CD4-positive, alpha-beta T cell treated with Interleukin-2 at 100 ng/mL for 4 hours (primary cell): ENCODE measurements at places on chromosomes 1 and 21.

DNA sequence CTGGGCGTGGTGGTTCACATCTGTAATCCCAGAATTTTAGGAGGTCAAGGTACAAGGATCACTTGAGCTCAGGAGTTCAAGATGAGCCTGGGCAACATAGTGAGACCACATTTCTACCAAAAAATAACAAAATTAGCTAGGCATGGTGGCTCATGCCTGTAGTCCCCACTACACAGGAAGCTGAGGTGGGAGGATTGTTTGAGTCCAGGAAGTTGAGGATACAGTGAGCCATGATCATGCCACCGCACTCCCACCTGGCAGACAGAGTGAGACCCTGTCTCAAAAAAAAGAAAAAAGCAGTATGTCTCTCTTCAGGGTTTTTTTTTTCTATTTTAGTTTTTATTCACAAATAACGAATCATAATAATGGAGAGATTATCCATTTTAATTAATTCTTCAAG is 233.7 kb upstream of the DMRTA2 start:
- no peak for DNase-seq

DNA sequence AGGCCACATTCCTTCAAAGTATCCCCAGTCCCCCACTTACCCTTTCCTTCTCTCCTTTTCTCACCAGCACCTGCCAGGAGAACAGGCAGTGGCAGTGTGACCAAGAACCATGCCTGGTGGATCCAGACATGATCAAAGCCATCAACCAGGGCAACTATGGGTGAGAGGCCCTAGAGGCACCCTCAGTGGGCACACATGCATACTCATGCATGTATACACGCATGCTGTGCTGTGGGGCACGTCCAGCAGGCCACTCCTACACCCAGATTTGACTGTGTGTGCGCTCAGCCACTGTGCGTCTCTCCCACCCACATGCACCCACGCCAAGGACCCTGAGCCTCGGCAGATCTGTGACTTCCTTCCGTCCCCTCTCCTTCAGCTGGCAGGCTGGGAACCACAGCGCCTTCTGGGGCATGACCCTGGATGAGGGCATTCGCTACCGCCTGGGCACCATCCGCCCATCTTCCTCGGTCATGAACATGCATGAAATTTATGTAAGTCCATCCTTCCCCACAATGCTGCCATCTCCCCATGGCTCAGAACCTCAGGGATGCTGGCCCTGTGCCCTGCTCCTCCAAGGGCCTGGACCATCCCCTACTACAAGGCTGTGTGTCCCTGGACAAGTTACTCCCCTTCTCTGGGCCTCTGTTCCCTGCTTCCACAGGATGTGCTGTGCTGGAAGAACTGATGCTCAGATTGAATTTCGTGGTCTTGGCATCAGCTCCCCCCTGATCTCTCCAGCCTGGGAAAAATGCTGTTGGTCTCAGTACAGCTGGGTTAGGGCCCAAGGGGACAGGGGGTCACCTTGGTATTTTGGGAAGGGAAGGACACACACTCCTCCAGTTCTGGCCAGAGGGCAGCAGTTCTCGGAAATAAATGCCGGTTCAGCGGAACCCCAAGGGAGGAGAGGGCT is 7.0 kb downstream of the TINAGL1 start:
- DNase-seq, result no peak

DNA sequence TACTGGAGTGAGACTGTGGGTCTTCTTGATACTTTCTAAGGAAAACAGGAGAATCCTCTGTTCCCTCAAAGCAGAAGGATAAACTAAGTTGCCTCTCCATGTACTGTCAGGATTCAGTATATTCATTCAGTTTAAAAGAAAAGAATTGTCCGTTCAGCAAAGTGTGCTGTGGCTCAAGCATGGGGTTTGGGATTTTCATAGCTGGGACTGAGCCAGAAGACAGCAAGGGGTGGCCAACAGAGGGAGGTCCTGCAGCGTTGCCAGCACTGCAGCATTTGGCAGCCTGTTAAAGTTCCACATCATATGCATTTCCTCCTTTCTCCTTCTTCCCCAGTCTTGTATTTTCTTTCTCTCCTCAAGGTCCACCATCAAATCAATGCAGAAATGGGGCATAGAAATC is 75.1 kb downstream of the DTL start:
- DNase-seq, result no peak

- no peak for DNase-seq
Observed at GRCh38 chr1:70458131-70458530, 47.1 kb downstream of the CTH start.

- no peak for DNase-seq
Observed at GRCh38 chr1:10969267-10969970, 43.0 kb upstream of the TARDBP start.

DNA sequence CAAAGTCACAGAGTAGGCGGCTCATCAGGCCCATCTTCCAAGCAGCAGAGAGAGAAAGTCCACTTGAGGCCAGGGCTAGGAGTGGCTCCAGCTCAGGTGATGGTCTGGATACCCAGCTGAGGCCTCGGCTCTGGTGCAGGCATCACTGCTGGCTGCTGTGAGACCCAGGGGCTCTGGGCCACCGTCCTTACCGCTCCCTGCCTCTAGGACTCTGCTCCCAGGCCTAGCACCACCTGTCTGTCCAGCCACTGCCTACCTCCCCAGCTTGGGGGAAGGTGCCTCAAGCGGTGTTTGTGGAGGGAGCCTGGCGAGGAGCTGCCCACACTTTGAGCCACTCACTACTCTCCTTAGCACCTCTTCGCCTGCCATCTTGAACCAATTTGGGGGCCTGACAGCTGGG is 57.9 kb downstream of the DMRTB1 start:
- no peak for DNase-seq

- peak; percentile 72 for DNase-seq
Observed at GRCh38 chr1:224430511-224431113, 4.0 kb downstream of the WDR26 start.

GRCh38 chr1:115340879-115341278 is 2.8 kb upstream of the NGF start:
- DNase-seq, result no peak

DNA sequence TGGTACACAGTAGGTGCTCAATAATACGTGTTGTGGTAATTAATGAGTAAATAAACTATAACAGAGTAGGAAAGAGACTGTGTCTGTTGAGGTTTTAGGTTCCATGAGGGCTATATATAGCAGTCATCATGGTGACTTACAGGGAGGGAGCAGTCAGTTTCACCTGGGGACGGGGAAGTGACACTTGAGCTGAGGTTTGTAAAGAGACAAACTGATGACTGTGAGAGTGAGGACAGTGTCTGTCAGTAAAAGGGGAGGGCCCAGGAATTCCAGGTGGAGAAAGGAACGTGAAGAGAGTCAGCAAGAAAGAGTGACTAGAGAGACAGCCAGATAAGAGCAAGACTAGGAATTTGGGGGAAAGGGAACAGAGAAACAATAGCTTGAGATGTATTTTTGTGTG is 30.2 kb downstream of the ABCA4 start:
- DNase-seq, result no peak

GRCh38 chr21:15669247-15669646 is 60.5 kb upstream of the USP25 start:
- no peak for DNase-seq

GRCh38 chr1:29744684-29745490 is 508.6 kb downstream of the PTPRU start:
- DNase-seq, result no peak

DNA sequence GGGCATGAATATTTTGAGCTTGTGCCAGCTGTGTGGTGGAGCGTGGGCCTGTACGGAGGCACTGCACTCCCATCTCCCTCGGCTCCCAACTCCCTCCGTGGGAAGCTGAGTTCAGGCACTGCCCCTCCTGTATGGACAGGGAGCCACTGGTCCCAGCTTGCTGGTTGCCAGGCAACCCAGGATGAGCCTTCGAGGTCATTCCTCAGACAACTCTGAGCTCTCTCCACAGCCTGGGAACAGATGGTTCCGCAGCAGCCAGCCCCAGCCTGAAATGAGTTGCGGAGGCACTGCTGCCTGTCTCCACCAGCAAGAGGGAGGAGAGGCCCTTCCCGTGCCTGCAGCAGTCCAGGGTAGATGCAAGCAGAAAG is 58.4 kb upstream of the TENT5B start:
- no peak for DNase-seq

- DNase-seq, result no peak
Observed at GRCh38 chr1:185463433-185463832, 146.4 kb upstream of the IVNS1ABP start.

- DNase-seq, result no peak
Observed at GRCh38 chr1:25898223-25899015, 7.8 kb downstream of the STMN1 start.

DNA sequence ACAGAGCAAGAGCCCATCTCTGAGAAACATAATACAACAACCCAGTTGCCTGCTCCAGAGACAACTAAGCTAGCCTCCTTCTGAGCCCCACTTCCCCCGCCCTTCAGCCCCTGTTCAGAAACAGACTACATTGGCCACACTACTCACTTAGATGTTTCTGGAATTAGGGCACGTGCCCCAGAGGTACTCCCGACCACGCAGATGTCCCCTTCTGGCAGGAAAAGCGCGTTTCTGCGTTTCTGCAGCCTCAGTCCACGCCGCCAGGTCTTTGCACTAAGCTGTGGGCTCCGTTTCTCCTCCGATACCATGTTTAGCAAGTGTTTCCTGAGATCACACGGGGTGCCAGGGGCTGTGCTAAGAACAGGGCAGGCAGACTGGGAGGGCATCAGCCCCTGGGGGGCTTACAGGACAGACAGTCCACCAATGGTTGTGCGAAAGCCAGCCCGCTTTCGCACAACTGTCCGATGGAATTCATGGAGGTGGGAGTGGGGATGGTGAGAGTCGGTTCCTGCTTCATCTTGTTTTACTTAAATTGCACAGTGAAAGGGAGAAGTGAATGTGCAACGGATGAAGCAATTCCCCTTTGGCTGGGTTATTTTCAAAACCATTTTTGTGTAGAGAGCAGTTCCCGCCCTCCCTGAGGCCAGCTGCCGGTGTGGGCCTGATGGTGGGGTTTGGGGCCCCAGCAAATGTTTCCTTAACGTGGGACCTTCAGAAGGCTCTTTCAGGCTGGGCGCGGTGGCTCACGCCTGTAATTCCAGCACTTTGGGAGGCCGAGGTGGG is 2.7 kb downstream of the PIK3CD start:
- DNase-seq, result no peak

DNA sequence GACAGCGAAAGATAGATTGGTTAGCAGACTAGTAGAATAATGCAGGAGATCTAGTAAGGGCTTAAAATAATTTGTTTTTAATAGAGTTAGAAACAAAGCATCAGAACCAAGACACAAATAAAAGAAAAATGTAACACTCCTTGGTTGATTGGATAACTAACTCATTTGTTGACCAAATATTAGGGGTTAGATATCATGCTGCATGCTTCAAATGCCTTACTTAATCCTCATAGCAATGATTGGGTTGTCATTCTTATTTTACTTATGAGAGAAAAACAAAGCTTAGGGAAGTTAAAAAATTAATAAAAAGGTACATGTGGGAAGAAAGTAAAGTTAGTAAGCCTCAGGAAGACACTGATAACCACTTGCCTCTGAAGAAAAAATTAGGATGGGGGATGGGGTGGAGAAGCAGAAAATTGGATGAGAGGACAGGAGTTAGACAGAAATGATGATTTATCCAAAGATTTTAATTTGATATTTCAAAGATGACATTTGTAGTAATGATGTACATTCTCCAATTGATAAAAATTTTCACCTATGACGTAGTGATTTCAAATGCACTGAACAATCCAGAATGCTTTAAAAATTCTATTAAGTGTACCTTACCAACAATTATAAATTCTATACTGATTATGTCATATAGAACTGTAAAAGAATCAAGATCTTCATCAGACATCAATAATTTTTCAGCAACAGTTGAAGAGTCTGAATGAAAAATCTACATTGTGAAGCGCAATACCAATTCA is 374.7 kb downstream of the COL11A1 start:
- no peak for DNase-seq

- no peak for DNase-seq
Observed at GRCh38 chr1:91506071-91506470, 5.4 kb downstream of the CDC7 start.

- DNase-seq, result no peak
Observed at GRCh38 chr1:96820107-96820506, 98.5 kb downstream of the PTBP2 start.

GRCh38 chr21:14734833-14735232 is 188.7 kb upstream of the SAMSN1 start:
- no peak for DNase-seq

- DNase-seq, result no peak
Observed at GRCh38 chr1:202046748-202047708, 36.6 kb downstream of the ELF3 start.

GRCh38 chr1:94243665-94244064 is 6.3 kb upstream of the ARHGAP29 start:
- no peak for DNase-seq

- DNase-seq, result no peak
Observed at GRCh38 chr1:9500756-9501754, 38.2 kb upstream of the SLC25A33 start.

GRCh38 chr1:8633741-8634501 is 183.5 kb downstream of the RERE start:
- no peak for DNase-seq

- DNase-seq, result peak; percentile 59
Observed at GRCh38 chr1:92599184-92599583, 112.5 kb upstream of the GFI1 start.

- DNase-seq, result no peak
Observed at GRCh38 chr1:52102336-52103013, 39.4 kb upstream of the ZFYVE9 start.

DNA sequence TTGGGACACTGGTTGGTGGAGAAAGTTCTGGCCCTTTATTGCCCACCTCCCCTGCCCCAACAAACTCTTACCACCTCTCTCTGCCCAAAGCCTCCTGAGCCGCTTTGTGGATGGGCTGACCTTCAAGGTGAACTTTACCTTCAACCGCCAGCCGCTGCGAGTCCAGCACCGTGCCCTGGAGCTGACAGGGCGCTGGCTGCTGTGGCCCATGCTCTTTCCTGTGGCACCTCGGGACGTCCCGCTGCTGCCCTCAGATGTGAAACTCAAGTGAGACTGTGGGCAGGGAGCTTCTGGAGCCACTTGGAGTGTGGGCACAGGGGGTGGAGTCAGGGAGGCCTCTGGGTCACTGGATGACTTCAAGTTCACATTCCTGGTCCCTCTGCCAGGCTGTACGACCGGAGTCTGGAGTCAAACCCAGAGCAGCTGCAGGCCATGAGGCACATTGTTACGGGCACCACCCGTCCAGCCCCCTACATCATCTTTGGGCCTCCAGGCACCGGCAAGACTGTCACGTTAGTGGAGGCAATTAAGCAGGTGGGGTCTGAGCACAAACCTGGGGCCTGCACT is 12.5 kb downstream of the RHOC start:
- no peak for DNase-seq

DNA sequence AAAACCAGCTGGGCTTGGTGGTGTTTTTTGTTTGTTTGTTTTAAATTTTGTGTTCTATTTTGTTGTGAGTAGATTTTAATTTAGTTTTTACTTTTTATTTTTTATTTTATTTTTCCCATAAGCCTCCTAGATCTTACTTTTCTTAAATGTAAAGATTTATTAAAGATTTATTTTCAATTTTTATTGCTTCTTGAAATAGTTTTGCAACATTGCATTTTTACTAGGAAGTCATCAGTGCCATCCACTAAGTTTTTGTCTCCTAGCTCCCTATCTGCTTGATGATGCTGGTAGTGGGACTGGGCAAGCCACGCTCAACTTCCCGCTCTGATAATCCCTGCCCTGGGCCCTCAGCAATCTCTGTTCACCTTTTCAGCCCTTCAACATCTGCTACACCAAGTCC is 175.4 kb downstream of the CDC7 start:
- DNase-seq, result no peak
